Effector memory CD8-positive, alpha-beta T cell (primary cell): ENCODE measurements at places on chromosomes 16 and 17.

GRCh38 chr17:40340327-40340726 lies 24.2 kb downstream of the GJD3 start:
- no peak for DNase-seq

DNA sequence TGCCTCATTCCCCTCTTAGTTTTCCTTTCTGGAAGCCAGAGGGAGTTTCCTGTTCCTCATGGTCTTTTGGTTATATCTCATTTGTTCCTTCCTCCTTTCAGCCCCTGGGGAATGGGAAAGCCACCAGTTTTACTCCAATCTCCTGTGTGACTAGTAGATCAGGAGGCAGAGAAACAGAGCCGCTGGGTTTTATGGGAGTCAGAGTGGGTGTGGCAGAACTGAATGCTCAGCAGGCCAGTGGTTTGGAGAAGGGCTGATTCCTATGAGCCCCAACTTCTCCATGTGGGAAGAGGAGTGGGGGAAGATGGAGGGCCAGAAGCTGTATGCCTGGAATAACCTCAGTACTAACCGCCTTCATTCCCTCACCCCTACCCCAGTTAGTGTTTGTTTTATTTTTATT lies 4.1 kb downstream of the DNAH2 start:
- no peak for DNase-seq

GRCh38 chr17:49157784-49158183 lies 25.2 kb downstream of the B4GALNT2 start:
- no peak for DNase-seq

DNA sequence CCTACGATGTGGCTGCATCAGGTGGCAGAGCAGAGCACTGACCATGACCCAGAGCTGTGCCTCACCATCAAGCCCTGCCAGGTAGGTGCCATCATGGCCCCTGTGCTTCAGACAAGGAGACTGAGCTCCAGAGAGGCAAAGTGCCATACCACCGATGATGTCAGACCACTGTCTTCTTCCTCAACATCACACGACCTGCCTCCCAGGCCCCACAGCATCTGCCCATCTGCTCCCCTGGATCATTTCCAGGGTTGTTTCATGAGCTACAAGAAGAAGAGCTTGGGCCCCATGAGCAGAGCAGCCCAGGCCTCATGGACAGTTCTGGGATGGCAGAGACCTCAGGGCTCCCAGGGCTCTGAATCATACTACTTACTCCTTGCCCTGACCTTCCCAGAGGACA lies 9.9 kb downstream of the XYLT1 start:
- DNase-seq: no peak

- no peak for DNase-seq
Measured at GRCh38 chr17:11553135-11553534, 45.1 kb upstream of the DNAH9 start.

DNA sequence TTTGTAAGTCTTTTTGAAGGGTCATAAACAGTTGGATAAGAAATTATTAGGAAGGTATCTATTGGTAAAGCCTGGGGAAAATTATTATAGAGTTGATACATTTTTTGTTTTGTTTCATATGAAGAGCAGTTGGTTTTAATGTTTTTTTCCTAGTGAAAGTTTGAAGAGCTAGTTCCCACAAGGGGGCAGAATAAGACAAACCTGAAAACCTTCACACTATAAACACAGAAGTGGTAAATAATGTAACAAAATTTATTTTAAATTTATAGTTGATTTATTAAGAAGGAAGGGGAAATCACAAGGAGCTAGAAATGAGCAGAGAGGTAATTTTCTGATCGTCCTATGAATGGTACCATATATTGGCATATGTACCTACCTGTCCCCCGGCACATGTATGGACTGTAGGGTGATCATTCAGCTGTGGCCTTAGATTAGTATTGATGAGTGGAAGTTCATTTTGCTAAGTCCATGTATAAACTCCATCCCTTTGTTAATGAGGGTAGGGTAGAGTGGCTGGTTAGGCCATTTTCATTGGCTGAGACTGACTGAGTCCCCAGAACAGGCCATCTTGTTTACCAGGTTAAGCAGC lies 116.3 kb downstream of the TANC2 start:
- DNase-seq: no peak

- DNase-seq: no peak
Measured at GRCh38 chr17:67132366-67132765, 88.0 kb downstream of the CACNG1 start.

- no peak for DNase-seq
Measured at GRCh38 chr16:80158766-80159165, 382.0 kb upstream of the DYNLRB2 start.

- no peak for DNase-seq
Measured at GRCh38 chr17:72388765-72389473, 268.1 kb downstream of the SOX9 start.

GRCh38 chr17:64983708-64984107 lies 64.4 kb upstream of the LRRC37A3 start:
- DNase-seq: no peak

DNA sequence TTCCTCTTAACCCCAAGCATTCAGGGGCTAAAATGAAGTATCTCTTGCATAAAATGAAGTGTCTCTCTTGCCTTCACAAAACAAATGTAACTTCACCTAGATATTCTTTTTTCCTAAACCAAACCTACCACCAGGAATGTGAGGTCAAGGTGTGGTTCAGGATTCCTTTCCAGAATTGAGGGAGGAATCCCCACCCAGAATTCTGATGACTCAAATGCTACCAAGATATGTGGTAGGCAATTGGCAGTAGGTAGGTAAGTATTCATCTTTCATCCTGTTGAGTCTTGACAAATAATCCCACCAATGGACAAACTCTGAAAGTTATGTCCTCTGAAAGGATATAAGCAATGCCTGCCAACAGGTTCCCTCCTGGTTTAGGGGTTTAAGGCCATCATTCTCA lies 26.2 kb downstream of the TRIM16 start:
- no peak for DNase-seq

- no peak for DNase-seq
Measured at GRCh38 chr16:1385232-1385631, 29.3 kb downstream of the UNKL start.

DNA sequence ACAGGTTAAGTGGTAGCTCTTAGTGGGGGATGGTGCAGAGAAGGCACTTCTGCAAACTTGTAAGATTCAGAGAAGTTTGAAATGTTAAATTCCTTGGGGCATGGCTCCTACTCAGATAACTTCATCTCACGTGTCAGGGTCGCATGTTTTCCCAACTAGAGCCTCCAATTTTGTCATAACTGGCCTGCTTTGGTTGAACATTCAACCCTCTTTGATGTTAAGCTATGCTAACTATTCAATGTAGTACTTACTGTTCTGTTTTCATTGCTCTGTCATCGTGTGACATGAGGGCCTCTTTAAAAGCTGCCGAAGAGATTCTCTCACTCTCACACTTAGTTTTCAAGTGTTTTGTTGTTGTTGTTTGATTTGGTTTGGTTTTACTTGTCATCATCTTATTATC lies 280.8 kb downstream of the CDH11 start:
- no peak for DNase-seq

GRCh38 chr17:81440511-81441244 lies 45.4 kb downstream of the BAHCC1 start:
- DNase-seq: no peak

- DNase-seq: no peak
Measured at GRCh38 chr16:62869837-62870236, 833.6 kb upstream of the CDH8 start.

DNA sequence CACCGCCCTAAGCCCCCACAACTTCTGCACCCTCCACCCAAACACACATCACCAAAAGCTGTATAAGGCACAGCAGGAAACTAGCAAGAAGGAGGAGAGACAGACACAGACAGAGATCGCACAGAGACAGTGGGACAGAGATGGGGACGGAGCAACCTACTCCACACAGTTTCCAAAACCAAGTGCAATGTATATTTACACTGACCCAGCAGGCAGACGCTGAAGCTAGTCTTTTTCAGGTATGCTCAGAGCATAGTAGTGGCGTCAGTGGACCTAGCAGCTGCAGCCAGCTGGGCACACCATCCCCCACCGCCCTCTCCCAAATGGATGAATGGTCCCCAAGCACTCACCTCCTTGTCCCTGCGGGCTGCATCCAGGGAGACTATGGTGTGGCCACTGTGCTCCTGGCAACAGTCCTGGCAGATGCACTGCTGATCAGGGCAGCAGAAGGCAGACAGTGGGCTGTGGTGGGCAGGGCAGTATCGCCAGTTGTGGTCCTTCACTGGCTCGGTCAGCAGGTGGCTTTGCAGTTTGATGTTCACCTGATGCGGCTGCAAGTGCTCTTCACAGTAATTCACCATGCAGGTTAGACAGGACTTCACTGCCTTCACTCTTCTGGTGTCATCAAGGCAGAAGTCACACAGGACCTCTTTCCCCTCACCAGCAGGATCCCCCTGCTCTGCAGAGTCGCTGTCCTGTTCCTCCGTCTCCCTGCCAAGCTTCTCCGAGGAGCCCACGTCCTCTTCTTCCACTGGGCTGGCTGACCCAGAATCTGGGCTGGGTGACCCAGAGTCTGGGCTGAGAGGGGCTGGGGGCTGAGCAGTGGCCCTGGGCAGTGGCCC lies 31.5 kb upstream of the FBXW10B start:
- no peak for DNase-seq

DNA sequence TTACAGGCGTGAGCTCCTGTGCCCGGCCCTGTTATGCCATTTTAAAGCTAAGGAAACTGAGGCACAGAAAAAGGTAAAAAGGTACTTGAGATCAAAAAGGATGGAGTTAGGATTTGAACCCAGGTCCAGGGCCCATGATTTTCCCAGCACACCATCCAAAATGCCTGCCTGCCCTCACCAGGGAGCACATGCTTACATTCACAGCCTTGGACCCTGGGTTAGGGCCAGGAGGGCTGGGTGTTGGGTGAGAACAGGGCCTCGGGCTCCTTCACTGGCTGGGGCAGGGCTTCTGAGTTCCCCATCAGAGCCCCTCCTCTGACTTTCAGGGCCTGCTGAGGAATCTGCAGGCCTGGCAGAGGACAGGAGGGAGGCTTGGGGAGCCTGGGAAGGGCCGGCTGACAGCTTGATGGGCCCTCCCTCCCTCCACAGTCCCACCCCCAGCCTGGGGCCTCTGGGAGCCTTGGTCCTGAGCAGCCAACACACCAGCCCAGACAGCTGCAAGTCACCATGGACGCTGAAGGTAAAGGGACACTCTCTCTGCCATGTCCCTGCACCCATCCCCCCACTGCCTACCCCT lies at the start of gene QPRT:
Gene QPRT (plus strand): TSS at position 490 of the 577 bp plus-strand sequence. CDS start 18 bp downstream, at position 508.
- no peak for DNase-seq

DNA sequence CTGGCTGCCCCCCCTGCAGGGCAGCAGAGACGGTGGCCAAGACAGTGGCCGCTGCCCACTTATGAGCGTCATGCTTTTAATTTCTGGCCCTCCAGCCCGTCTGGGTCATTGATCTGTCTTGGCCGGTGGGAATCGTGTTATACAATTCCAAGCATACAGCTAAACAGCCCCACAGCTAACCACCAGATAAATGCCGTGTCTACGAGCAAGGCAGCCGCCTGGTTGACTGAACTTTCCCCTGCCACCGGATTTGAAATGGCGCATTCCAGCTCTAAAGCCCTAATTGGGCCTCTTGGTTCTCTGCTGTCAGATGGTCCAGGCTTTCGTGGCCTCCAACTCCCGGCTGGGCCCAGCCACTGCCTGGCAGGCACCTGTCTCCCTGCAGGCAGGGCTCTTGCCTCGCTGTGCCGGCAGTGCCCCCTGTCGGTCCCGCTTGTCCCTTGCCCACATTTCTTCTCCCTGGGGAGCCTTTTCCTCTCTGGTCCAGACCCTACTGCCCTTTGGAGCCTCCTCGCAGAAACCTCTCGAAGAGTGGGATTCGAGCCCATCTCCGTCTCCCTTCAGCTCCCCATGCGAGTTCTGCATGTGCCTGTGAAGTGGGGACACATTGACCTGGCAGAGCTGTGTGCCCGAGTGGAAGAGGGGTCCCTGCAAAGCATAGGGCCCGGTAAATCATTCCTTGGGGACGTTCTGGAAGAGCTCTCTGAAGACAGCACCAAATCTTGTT lies 1.8 kb upstream of the RBFOX3 start:
- DNase-seq: peak; percentile 25

- DNase-seq: peak; percentile 55
Measured at GRCh38 chr17:74280093-74280513, 6.1 kb downstream of the DNAI2 start.

GRCh38 chr17:72901657-72902056 lies 190.8 kb downstream of the SLC39A11 start:
- no peak for DNase-seq
